ENCODE measurements at places on chromosomes 5 and 9.

DNA sequence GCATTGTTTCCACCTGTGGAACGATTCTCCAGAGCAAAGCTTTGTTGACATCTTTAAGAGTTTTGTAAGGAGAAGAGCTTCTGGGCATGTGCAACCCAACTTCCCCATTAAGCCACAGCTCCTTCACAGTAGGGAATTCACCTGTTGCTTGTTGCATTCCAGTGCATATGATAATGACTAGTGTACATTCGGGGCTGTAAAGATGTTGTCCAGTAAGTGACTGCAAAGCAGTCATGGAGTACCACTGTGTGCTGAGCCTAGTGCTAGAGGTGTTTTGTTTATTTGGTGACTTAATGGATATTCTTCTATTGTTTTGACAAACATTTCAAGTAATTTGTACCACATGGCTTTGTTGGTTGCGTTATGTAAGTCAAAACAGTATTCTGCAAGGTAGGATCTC lies 12.8 kb downstream of the UGCG start:
- DNase-seq = no peak

DNA sequence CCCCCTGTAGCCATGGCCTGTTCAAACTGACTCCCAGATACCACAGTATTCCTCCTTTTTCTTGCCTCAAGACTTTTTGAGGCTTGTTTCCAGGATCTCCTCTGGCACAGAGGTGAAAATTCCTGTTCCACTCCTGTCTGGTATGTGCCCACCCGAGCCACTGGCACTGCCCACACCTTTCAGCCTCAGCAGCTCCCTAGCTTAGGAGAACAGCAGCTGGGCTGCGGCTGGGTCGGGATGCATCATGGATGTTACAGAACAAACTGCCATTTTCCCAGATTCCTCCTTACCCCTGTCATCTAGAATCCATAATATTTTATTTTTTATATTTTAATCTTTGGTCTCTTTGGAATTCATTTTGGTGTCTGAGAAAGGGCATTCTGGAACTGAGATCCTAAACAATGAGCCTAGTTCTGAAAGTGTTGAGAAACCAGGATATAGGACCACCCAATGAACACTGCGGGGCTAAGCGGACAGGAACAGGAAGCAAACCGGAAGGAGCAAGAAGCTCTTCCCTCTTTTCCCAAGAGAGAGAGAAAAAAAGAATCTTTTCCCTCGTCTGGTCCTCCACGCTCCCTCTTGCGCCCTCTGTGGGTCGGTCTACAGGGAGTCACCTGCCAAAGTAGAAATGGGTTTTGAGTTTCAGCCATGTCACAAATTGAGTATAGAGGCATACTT lies 12.5 kb downstream of the OR2S2 start:
- peak; percentile 84 for DNase-seq

DNA sequence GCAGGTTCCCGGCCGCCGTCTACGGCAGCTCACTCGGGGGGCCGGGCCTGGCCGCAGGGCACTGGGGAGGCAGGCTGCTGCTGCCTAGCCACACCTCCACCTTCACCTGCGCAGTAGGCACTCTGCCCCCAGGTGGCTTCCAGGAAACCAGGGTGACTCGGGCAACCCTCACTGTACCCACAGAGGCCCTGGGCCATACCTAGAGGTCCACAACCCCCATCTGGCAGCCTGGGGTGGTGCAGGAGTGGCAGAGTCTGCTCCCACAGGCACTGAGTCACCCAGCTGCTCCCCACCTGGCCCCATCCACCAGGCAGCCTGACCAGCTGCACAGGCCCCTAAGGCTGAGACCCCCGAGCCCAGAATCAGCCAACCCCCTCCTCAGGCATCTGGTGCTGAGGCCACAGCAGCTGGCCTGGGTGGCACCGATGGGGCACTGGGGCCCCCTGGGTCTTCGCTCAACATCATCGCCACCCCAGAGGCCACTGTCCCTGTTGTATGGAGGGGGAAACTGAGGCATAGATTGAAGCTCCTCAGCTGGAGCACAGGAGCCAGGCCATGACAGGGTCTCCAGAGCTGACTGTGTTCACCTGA lies 70.2 kb downstream of the KCNT1 start:
- DNase-seq = no peak

DNA sequence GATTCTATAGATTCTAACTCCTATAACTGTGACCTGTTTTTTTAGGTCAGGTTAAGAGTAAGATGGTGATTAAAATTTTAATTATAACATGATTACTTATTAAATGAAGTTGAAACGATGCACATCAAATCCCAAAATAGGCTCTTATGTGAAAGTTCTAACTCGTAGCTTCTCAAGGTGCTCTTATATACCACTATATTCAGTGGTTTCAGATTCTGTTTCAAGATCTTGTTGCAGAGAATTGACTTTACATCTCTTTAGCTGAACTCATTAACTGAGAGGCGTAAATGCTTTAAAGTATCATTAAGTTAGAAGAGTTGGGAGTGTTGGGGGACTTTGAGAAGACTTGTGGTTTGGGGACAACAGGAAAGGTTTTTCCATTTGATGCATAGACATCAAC lies 1399.8 kb downstream of the PTPRD start:
- no peak for DNase-seq

- DNase-seq = no peak
Measured at GRCh38 chr5:158050421-158050820, 191.5 kb upstream of the CLINT1 start.
